ENCODE measurements at places on chromosomes 12 and 14.
A peak's percentile ranks its signal among the peaks of the same experiment; 100 is the strongest.

DNA sequence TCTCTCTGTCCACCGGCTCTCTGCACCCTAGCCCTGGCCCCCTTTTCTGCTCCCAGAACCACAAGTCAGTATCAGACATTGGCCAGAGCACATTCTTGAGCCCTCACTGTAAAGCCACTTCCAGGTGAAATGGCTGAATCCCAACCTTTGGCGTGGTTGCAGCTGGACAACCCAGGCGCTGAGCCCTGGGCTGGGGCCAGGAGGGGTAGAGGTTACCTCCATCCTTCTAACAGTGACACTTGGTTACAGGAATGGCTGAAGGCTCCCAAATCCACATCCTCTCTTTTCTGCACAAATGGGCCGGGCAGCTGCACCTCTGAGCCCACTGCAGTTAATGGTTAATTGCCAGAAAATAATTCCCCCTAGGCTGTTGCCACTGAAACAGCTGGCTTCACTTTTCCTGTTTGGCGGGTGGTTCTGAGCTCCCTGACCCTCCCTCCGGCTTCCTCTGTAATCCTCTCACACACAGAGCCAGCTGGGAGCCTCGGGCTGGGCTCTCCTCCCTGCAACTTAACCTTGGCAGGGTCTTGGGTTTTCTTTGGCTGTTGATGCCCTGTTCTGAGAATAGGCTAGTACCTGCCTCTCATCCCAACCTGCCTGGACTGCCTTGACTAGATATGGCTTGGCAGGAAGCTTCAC, 44.1 kb downstream of the TSPAN11 start:
- no peak for DNase-seq

- DNase-seq: no peak
These were observed 48.0 kb downstream of the DYNC1H1 start for GRCh38 chr14:102012336-102012735.

DNA sequence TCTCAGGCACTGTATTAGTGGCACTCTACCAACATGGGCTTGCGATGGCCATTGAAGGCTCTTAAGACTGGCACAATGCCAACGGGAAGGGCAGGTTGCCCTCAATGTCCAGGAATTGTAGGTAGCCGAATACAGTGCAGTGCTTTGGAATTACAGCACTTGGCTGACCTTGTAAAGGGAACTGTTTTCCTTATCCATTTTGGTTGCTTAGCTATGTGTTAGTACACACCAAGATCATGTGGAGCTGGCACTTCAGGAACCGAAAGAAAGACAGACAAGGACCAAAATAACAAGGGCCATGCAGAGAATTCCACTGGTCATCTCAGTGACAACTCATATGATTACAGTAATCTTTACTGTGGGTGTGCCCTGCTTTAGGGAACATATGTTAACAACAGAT, 72.7 kb downstream of the DYRK2 start:
- DNase-seq: no peak

DNA sequence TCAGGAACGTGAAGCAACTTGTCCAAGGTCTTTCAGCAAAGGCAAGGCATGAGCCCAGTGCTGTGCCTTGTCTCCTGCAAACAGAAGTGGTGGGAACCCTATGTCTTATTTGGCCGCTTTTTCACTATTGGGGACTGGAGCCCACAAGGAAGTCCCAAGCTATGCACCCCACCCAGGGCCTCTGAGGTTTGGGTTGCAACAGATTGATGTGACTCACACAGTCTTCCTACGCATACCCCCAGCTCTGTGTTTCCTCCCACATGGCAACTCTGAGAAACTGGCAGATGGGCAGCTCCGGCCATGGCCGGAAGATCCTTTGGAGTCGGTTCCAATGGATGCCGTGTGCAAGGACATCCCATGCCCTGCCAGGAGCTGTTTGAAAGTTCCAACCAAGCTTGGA, 28.3 kb upstream of the CMKLR1 start:
- no peak for DNase-seq

DNA sequence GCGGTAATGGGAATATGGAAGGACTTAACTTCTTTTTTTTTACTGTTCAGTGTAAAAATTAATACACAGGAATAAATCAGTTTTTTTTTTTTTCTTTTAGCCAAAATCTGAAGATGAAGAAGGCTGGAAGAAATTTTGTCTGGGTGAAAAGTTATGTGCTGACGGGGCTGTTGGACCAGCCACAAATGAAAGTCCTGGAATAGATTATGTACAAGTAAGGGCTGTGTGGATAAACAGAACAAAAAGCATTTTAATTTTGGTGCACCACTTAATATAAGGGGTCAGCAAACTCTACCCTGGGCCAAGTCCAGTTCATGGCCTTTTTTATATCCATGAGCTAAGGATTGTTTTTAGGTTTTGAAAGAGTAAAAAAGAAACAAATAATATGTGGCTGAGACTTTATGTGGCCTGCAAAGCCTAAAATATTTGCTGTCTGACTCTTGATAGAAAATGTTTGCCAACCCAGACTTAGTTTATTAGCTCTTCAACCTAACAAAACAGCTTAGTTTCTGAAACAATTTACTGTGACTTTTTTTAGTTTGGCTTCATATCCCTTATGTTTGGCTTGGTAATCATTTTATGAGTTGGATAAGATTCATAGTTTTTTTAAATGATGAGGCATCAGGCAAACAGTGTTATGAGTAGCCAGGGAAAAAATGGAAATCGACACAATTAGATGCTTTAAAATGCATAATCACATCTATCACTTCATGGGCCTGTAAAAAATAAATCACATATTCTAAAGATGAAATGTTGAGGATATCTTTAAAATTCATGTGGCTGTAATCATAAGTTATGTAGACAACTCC, 8.4 kb downstream of the GEMIN2 start:
- DNase-seq: no peak

GRCh38 chr12:23731493-23731892, 218.0 kb downstream of the SOX5 start:
- no peak for DNase-seq

- no peak for DNase-seq
These were observed 3.4 kb downstream of the APOLD1 start for GRCh38 chr12:12788675-12789368.

- no peak for DNase-seq
These were observed 11.9 kb upstream of the TNFAIP2 start for GRCh38 chr14:103111232-103111868.

DNA sequence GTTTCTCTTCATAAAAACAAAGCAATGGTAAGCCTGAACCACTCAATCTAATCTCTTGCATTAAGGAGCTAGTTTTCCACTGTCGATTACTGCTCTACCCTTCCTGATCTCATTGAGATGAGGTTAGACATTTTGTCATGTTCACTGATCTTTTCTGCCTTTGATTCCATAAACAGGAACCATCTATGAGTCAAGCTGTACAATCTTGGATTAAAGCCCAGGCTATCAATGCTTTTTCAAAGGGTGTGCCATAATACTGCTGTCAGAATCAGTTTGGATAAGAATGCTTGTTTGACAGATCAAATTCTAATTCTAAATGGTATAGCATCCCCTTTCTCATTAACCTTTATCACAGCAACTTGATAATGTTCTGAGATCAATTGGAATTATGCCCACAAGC, 16.1 kb downstream of the GRIP1 start:
- no peak for DNase-seq

- peak; percentile 23 for DNase-seq
These were observed 324.5 kb downstream of the PCNX1 start for GRCh38 chr14:71231521-71232393.

Measured in GM12892 (cell line).